CD4-positive, alpha-beta T cell treated with Interleukin-4 for 4 hours (primary cell): ENCODE measurements at places on chromosomes 5 and 9.

GRCh38 chr5:168313596-168314204, 22.3 kb downstream of the WWC1 start:
- DNase-seq = no peak

- DNase-seq = no peak
Measured at GRCh38 chr5:38376404-38376803, 118.0 kb downstream of the EGFLAM start.

GRCh38 chr9:137907776-137908175, 30.2 kb downstream of the CACNA1B start:
- no peak for DNase-seq

- no peak for DNase-seq
Measured at GRCh38 chr9:27534131-27534530, 4.5 kb upstream of the MOB3B start.

GRCh38 chr5:32225445-32225844, 51.3 kb upstream of the GOLPH3 start:
- no peak for DNase-seq

DNA sequence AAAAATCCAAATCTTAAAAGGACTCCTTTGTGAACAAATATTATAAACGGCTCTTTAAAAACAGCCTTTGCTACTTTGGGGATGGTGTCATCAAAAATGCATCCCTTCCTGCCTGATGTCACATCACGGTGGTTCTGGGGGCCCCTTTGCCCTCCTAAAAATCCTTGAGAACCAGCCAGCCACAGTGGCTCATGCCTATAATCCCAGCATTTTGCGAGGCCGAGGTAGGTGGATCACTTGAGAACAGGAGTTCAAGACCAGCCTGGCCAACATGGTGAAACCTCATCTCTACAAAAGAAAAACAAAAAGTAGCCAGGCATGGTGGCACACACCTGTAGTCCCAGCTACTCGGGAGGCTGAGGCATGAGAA, 43.9 kb downstream of the FNBP1 start:
- no peak for DNase-seq
